ENCODE measurements at places on chromosomes 5 and 9.

- no peak for DNase-seq
Measured at GRCh38 chr9:97109194-97109811, 70.4 kb upstream of the CTSV start.

DNA sequence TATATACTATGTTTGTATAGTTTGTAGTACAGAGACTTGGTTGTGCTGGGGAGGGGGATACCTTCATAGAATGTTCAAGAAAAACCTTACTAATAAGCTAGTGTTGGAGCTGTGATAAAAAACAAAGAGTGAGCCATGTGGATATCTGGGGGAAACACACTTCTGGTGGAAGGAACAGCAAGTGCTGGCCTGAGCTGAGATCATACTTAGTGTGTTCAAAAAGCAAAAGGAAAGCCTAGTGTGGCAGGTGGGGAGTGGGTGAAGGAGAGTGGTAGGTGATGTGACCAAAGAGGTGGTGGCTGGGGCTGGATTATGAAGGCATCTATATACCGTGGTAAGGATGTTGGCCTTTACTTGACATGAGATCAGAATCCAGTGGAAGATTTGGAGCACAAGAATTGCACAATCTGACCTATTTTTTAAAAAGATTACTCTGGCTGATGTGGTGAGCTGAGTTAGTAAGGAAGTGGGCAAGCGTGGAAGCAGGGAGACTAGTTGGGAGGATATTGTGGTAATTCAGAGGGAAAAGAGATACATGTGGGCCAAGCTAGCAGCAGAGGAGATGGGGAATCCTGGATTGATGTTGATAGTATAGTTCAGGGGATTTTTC, 26.6 kb downstream of the PALM2AKAP2 start:
- DNase-seq, result no peak

DNA sequence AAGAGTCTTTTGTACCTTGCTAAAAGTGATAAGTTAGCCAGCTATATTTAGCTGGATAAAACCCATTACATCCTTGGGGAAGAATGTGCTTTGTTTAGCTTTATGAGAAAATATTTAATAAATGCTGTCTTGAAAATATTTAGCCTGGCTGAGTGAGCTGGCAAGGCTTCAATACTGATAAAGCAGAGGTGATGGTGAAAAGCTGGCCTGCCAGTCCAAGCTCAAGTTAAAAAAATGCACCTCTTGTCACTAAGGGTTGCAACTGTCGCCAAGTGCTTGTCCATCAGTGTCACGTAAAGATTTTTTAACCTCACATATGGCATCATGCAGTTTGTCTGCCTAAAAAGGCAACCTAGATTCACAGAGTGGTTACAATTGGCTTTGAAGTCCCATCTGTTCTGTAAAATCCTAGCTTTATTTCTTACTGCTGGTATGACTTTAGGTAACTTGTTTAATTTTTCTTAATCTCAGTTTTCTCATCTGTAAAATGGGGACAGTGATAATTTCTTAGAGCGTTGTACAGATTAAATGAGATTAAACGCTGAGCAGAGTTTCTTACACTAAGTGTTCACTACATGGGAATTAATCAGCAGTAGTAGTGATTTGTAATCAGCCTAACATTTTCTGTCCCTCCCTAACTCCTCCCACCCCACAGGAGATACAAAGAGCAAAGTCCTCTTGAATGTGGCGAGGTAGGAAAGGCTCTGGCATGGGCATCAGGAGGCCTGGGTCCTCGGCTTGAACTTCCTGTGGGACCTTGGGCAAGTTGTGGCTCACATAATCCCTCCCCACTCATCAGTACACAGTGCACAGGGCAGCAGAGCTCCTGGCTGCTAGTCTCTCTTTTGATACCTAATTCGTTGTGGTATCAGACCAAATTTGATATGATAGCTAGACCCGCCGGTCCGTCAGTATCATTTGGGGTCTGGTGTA, 48.7 kb downstream of the PIK3R1 start:
- DNase-seq, result peak; percentile 41

DNA sequence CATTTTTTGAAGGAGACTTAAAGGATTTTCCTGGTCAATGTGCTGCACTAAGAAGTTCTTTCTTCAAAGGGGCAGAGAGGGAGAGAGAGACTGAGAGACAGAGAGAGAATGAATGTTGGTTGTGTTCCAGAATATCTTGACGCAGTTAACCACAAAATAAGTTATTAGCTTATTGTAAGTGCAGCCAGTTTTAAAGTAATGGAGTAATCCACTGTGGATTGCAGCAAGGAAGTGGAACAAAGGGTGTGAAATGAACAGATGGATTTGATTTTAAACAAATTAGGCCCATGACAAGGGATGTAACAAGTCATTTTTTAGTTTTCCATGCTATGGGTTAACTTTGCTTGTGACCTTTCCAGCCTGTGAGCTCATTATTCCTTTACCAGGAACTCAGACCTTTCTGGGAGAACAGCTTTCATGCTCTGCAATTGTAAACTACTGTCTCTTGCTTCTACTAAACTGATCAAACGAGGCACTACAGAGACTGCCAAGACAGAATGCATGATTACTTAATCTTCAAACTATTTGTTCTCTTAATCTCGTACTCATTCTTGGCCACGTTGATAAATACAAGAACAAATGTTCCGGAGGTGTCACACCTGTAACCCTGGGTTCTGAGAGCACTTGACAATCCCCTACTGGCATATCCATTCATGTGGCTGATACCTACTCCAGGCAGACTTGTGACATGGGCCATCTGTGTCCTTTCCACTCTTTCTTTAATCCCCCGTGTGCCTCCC, 131.1 kb downstream of the TLE1 start:
- peak; percentile 91 for DNase-seq

- no peak for DNase-seq
Measured at GRCh38 chr9:129990269-129991010, 52.5 kb downstream of the FNBP1 start.

GRCh38 chr9:68488126-68488525, 52.6 kb downstream of the TMEM252 start:
- DNase-seq, result no peak

DNA sequence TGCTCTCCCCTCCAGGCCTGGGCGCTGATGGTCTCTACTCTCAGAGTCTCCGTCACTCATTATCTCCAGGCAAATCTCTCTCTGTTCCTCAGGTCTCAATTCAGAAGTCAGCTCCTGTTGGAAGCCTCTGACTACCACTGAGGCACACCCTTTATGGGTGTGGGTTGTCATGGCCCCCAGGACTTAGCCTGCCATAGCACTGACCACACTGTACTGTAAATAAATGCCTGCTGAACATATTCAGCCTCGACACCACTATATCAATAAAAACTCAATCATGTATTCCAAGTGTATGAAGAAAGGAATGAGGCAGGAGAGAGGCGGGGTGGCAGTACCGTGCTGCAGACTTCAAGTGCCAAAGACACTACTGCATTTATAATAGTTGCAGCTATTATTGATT, 88.9 kb downstream of the PCDH1 start:
- DNase-seq, result no peak

DNA sequence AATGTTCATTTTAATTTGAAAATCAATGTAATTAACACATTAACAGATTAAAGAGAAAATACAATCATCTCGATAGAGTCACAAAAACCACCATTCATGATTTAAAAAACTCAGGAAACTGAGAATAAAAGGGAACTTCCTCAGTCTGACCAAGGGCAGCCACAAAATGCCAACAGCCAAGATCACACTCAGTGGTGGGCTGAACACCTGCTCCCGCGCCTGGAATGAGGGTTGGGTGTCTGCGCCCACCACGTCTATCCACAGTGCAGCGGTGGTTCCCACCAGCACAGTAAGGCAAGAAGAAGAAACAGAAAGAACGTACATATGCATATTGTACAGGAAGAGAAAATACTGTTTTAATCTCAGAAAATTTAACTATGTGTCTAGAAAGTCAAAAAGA, 11.7 kb upstream of the NSMF start:
- DNase-seq, result no peak

DNA sequence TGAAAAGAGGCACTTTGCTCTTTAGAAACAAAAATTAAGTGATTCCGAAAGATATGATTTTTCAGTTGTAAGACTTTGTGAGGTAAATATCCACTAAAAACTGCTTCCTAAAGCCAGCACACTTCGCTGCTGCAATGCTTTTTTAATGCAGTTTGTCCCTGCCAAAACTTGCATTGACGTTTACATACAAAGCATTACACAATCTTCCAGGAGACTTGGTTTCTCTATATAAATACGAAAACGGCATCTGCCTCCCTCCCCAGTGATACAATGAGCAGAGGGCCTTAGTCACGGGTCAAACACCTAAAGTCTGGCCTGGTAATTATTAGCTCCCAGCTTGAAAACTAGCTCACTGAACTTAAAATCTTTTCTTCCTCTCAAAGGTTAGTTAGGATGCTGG, 170.7 kb downstream of the TSSK1B start:
- DNase-seq, result no peak

- no peak for DNase-seq
Measured at GRCh38 chr9:36322462-36322861, 64.2 kb upstream of the GNE start.

DNA sequence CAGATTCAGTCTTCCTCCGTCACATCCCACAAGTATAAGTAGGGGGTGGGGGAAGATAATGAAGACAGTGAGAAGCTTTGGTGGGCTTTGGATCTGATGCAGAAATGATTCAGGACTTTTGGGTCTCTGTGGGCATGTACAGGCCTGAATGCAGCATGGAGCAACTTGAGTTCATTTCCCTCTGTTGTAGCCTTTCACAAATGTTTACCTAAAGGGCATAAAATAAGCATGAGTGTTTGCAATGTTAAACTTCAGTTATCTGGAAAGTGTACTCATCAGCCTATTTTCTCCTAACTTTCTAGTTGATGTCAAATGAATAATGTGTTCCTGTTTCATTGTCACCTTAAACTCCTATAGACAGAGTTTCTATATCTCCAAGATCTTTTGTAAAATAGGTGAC, 39.3 kb downstream of the GARNL3 start:
- DNase-seq, result no peak

- DNase-seq, result no peak
Measured at GRCh38 chr9:96050861-96051155, 175.3 kb downstream of the ERCC6L2 start.

- DNase-seq, result no peak
Measured at GRCh38 chr9:134630393-134630790, 11.2 kb upstream of the COL5A1 start.

GRCh38 chr5:107213025-107213424, 457.7 kb downstream of the EFNA5 start:
- no peak for DNase-seq

DNA sequence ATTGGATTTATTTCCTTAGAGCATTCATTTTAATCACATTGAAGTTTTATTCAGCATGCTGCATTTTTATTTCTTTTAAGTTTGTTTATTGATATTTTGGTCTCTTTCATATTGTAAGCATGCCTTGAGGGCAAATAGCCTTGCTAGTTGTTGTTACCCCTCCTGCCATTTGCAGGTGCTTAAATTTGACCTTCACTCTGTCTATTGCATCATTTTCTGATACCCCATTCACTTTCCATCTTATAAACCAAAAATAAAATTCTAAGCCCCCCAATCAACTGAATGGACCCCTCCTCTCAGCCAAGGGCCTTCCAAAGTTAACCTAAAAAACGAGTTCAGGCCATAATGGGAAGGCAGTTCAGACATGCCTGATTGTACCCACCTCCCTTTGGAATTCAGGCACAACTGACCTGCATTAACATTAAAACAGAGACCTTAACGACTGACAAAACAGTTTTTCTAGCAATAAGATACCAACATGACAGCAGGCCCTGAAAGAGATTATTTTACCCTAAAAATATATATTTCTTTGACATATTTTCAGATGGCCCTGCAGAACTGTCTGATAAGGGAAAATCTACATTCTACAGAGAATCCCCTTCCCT, 32.1 kb downstream of the TARS1 start:
- DNase-seq, result no peak

DNA sequence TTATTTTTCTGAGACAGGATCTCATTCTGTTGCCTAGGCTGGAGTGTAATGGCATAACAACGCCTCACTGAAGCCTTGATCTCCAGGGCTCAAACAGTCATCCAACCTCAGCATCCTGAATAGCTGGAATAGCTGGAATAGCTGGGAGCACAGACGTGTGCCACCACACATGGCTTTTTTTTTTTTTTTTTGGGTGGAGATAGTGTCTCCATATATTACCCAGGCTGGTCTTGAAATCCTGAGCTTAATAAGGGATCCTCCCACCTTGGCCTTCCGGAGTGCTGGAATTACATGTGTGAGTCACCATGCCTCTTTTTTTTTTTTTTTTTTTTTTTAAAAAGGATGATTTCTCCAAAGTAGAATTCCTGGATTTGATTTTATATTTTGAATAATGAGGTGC, 60.7 kb downstream of the NSD1 start:
- peak; percentile 97 for DNase-seq

DNA sequence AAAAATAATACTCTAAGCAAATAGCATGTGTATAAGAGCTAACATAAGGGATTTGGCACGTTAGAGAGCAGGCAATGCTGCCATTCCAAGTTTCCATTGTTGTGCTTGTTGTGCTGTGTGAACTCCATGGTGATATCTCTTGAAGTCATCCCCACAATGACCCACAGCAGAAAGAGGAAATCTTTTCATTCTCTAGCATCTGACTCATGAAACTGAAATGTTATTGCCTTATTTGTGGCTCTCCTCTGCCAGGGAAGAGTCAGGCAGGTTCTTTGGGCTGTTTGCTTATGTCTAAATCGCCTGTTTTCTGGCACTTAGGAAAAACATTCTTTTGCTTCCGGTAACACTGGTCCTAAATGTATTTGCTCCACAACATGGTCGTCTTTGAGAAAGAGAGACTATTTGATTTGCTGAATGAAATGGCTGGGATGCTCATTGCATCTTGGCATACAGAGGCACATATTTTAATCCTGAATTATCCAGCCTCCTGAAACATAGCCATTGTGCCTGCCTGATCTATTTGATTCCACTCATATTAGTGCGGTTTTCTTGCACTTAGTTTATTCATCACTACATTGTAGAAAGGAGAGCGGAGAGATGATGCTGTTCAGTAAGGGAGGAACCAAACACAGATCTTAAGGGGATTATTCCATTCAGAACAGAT, 188.8 kb downstream of the CSNK1G3 start:
- DNase-seq, result peak; percentile 100

GRCh38 chr9:81113453-81114124, 575.8 kb downstream of the TLE1 start:
- DNase-seq, result no peak

DNA sequence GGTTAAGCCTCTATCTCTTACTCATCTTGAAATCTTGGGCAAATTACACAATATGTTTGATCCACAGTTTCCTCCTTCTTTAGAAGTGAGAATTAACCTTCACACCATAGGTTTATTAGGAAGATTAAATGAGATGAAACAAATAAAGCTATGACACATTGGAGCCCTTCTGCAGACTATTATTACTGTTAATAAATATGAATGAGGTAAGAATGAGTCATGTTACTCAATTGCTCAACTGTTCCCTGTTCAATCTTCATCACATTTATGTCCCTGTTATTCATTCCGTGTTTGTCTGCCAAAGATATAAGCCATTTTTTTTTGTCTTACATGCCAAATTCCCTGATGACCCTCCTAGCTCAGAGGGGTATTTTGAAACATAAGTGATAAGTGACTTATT, 52.1 kb upstream of the PAPPA start:
- DNase-seq, result no peak

All from GM04503 (cell line).